ENCODE measurements at places on chromosomes 3 and 15.

GRCh38 chr3:99499235-99500158 is 138.9 kb upstream of the COL8A1 start:
- peak; percentile 23 for DNase-seq

- DNase-seq = no peak
Observed at GRCh38 chr3:107523289-107523538, 452 bp downstream of the BBX start.

DNA sequence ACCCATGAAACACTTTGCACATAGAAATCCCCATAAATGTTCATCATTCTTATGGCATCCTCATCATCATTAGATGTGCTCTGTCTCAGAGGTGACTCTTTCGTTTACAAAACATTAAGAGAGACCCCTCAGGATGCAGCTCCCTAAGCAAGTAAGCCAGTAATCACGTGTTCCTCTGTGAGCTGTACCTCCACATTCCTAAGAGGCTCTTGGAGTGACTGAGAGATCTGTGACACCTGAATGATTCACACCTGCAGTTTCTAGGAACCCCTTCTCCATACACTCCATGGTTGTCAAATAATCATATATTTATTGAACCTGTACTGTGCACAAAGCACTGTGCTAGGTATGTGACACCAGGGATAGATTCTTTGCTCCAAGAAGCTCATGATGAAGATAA is 602.4 kb downstream of the UNC13C start:
- DNase-seq = no peak

DNA sequence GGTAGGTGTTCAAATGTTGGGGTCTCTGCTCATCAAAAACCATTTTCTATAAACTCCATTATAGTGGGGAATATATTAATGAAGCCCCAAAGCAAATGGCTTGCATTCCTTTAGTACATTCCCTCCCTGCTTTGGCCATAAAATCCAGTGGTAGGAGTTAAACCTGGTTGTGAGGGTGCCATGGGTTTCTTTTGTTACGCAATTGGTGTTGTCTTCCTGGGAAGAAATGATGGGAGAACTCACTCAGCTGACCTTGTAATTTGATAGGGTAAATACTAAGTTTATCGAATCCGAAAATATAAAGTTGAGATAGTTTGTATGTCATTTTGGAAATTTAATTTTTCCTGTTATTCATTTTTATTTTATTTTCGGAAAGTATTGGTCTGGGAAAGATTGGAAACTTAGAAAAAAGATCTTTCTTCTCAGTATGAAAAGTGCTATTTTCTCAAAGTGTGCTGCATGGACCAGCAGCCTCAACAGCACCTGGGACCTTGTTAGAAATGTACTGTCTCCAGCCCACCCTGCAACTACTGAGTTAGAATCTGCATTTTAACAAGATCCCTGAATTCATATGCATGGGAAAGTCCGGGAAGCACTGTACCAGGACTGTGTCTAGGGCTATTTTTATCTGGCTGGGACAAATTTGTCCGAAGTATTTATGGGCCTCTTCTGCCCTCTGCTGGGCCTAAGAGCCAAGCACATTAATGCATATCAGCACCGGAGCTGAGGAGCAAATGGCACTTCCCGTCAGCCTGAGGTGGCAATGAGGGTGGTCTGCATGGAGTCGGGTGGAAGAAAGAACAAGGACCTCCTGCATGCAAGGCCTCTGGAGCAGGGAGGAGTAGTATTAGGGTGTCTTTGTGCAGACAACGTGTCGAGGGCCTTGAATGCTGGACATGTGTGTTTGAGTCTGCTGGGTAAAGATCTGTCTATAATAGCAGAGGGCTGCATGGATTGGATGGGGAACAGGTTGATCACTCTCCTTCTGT is 54.7 kb downstream of the FAM81A start:
- DNase-seq = peak; percentile 56

DNA sequence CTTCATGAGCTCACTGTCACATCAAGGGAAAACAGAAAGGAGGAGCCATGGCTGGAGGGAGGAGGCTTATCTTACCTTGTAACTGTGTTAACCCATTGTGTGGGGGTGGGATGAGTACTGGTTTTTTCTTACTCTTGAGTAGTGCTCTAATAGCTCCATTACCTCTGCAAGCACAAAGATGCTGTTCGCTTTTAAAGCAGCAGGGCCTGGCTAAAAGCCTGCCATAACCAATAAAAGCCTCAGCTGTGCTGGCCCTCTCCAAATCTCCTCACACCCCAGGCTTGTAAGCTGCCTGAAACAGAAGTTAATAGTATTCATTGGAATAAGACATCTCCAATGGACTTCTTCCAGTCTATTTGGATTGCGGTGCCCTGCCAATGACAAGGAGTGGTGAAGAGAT is 544.1 kb downstream of the TUSC7 start:
- DNase-seq = no peak

DNA sequence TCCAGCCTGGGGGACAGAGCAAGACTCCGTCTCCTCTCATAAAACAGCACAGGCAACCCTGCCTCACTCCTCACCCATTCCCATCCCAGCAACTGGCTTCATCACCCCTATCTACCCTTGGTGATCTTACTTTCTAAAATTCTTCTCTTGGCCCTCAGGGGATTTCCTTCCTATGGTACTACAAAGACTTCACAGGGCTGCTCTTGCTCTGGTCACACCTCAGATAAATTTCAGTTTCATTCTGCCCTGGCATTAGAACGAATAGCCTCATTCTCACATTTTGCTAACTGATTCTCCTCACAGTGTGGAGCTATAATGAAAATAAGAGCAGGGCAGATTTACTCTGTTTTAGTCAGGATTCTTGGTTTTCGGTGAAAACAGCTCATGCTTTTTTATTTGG is 22.1 kb upstream of the CRBN start:
- DNase-seq = peak; percentile 30

DNA sequence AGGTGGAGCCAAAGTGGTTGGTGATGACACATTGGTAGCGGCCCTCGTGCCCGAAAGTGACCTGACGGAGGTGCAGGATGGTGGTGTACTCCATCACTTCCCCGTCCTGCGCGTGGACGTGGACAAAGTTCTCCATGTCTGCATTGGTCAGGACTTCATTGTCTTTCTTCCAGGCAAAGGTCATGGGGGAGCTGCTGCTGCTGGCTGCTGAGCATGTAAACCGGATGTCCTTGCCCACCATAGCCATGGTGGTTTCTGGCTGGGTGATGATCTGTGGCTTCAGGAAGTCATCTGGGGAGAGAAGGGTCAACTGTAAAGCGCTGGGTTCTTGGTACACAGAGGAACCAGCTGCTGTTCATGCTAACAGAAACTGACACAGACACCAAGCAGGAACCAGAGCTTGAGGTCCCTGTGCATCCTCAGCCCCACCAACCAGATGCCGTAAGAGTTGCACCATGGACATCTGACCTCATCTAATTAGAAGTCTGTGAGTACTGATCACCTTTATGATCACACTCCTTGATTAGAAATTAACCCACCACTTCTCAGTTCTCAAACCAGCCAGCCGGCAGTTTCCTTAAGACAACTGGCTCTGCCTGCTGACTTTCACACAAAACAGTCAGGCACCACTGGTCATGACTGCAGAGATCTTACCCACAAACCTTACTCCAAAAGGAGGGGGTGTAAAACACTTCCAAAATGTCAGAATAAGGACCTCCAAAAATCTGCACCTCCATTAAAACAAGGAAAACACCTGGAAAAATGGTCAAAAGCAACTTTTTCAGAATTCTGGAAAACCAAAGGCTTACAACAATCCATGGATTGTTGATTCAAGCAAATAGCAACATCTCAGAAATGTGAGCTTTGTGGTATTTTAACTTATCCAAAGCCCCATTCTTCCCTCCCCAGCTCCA is 114.6 kb downstream of the LRIG1 start:
- peak; percentile 79 for DNase-seq

DNA sequence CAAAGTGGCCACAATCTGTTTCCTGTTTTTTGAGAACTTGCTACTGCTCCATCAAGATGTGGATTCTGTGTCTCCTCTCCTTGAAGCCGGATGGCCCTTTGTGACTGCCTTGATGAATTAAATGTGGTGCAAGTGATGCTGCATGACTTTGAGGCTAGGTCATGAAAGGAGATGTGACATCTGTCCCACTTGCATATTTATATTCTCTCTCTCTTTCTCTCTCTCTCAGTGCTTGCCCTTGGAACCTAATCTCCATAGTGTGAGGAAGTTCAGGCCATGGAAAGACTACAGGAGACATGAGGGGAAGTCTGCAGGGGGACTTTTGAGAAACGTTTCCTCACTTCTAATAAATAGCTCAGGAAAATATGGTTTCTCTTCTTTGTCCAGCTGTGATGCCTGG is 50.0 kb upstream of the ADPGK start:
- DNase-seq = no peak

DNA sequence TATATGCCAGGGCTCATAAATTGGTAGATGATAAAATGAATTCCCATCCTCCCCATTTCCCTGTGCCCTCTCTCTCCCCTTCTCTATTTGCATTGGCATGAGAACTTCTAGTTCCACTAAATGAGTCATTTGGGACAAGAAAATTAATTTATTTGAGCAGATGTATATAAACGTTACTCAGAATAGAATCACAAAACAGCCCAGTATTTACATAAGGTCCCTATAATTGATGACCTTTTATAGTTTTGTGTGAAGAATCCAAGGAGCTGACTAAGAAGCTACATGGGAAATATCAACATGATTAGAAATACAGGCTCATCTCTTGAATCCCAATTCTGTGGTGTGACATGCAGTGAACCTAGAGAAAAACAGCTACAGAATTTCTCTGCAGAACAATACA is 617.7 kb upstream of the NR2F2 start:
- no peak for DNase-seq

GRCh38 chr3:134752761-134753461 is 42.1 kb upstream of the EPHB1 start:
- no peak for DNase-seq

- DNase-seq = no peak
Observed at GRCh38 chr15:96695426-96695825, 364.9 kb downstream of the NR2F2 start.

DNA sequence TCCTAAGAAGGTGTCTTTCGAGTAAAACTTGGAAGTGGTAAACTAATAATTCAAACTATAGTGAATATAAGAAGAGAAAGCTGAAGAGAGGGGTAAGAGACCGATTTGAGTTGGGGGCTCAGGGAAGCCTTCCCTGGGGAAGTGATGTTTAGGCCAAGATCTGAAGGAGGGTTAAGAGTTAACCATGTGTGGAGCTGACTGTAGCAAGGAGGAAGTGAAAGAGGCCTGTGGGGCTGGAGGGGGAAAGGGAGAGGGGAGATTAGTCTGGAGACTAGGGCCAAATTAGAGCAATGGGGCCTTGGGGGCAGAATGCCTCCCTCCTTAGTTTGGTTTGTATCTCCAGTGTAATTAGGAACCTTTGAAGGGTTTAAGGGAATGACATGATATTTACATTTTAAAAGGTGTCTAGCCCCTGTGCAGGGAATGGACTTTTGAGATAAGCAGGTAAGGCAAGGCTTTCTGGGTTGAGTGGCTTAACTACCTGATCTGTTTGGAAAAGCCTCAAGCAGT is 2.2 kb downstream of the ZNF592 start:
- DNase-seq = peak; percentile 54

DNA sequence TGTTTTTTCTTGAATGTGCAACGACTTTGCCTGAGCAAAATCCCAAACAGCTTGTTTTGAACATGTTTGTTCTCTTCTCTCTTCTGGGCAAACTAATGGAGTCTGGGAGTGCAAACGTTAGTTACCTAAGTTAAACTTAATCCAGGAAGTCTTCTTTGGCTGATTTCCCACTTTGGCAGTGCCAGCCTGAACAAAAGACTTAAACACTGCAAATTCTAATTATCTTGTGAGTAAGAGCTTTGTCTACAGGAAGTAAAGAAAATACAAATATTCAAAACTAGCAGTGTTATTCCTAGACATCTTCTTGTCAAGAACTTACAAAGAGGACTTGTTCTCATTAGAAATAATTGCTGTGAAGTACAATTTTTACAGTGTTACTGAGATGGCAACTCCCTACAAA is 16.7 kb upstream of the DENND6A start:
- no peak for DNase-seq

GRCh38 chr3:151584566-151584965 is 123.7 kb upstream of the IGSF10 start:
- peak; percentile 18 for DNase-seq

GRCh38 chr3:115272036-115272824 is 125.1 kb upstream of the ZBTB20 start:
- no peak for DNase-seq

- DNase-seq = no peak
Observed at GRCh38 chr3:152149832-152150231, 118.9 kb upstream of the MBNL1 start.

- no peak for DNase-seq
Observed at GRCh38 chr3:146342989-146343388, 92.1 kb upstream of the PLSCR4 start.

GRCh38 chr15:100241572-100242482 is 99.9 kb downstream of the ADAMTS17 start:
- no peak for DNase-seq

DNA sequence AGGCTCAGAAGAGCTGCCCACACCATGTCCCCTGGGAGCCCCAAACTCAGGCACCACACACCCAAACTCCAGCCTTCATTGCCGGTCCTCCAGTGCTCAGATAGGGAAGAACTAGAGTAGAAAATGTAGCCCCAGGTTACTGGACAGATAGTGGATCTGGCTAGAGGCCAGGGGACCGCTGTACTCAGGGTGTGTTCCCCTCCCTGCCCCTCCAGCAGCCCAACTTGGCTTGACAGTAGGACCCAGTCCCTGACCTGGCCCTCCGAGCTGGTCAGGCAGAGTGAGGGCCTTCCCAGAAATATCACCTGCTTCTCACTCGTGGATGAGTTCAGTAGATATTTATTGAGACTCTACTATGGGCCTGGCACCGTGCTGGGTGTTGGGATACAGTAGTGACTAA is 100.0 kb downstream of the CORO2B start:
- no peak for DNase-seq

GRCh38 chr3:154120961-154121700 is at the start of gene ARHGEF26:
TSS of gene ARHGEF26 (plus strand) at chr3:154121390. CDS start at chr3:154121993, 603 bp downstream.
- DNase-seq = peak; percentile 75

- no peak for DNase-seq
Observed at GRCh38 chr3:58000306-58001085, 7.7 kb upstream of the FLNB start.

DNA sequence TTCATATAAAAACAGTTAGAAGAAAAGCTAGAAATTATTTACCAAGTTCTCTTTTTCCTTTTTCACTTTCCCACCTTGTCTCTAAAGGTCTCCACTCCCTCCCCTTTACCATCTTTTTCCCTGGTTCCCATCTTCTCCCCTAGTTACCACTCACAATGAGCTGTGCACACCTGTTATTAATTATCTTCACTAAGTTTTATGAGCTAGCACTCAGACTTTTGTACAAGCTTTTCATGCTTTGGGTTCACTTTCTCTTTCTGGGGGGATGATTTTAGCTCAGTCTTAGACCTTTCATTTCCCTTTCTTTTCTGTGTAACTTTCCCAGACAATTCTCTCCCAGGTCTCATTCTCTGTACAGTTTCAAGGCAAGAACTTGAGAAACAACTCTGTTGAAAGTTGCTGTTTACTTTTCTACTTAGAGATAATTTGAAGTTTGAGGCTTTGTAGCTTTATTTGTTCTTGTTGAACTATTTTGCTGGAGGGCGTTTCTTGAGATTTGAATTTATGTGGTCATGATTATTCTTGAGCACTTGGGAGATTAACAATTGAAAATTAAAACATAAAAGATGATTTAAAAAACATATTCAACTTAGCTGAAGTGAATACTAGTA is 24.0 kb upstream of the AADAC start:
- no peak for DNase-seq

- no peak for DNase-seq
Observed at GRCh38 chr15:29692527-29692926, 129.7 kb downstream of the TJP1 start.
